ENCODE measurements at places on chromosomes 4 and X.

- no peak for DNase-seq
Observed at GRCh38 chrX:38861489-38861888, 60.2 kb downstream of the MID1IP1 start.

GRCh38 chrX:44244008-44244407, 99.5 kb downstream of the EFHC2 start:
- DNase-seq: no peak

DNA sequence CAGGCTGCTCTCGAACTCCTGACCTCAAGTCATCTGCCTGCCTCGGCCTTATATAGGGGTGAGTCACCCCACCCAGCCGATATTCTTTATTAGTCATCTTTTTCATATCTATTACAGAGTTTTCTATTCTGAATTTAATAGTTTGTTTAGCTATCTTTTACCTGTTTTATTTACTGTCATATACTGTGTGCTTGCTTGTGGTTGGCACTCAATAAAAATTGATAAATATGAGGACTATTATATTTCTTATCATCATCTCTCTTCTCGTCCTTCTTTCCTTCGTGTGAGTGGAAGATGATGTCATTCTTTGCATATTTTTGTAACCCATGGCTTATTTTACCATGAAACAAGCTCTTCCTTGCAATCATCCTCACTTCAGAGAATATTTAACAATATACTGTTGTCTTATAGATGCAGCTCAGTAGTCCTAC, 265.5 kb downstream of the ARHGAP24 start:
- DNase-seq: no peak

GRCh38 chr4:99585516-99585915, 10.9 kb downstream of the MTTP start:
- no peak for DNase-seq

DNA sequence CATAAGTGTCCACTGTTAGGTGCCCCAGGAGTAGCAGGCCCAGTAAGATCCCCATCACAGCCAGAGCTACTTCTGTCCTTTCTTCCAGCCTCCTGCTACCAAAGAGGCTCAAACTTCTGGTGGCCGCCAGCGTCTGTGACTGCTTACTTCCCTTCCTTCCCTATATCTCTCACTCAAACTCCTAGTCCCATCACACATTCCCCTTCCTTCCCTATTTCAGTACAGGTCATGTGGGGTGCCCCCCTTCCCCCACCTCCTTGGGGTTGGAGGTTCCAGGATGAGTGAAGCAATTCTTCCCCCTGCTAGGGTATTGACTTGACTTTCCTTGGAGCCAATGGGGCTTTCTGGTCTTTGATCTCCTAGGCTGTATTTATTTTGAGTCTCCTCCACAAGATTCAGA, at the start of gene VSIG4:
Gene VSIG4 (minus strand): TSS at position 137 of the 400 bp plus-strand sequence. CDS start 82 bp downstream, at position 55.
- DNase-seq: no peak

GRCh38 chr4:74218201-74218600, 60.3 kb downstream of the MTHFD2L start:
- no peak for DNase-seq

DNA sequence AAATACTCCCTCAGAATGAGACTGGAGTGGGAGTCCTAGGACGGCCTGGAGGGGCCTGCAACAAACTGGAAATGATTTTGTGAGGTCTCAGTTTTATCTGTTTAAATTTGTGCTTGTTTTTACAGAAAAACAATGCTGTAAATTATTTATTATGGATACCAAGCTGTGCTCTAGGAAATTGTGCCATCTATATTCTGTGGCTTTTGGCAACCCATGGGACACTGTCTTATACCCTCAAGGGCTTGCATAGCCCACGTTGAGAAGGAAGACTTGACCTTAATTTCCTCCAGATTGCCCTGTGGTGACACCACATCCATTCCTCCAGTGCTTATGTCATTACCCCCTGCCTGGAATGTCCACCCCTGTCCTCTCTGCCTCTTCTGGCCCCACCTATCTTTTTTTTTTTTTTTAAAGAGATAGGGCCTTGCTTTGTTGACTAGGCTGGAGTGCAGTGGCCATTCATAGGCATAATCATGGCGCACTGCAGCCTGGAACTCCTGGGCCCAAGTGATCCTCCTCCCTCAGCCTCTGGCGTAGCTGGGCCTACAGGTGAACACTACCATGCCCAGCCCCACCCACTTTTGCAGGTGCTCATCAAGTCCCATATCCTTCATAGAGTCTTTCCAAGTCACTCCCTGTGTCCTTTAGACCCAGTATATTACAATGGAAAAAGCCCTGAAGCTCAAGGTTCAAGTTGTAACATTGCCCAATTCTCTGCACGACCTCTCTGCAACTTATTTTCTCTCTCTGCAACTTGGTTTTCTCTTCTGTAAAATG, 77.4 kb downstream of the HPRT1 start:
- DNase-seq: no peak

DNA sequence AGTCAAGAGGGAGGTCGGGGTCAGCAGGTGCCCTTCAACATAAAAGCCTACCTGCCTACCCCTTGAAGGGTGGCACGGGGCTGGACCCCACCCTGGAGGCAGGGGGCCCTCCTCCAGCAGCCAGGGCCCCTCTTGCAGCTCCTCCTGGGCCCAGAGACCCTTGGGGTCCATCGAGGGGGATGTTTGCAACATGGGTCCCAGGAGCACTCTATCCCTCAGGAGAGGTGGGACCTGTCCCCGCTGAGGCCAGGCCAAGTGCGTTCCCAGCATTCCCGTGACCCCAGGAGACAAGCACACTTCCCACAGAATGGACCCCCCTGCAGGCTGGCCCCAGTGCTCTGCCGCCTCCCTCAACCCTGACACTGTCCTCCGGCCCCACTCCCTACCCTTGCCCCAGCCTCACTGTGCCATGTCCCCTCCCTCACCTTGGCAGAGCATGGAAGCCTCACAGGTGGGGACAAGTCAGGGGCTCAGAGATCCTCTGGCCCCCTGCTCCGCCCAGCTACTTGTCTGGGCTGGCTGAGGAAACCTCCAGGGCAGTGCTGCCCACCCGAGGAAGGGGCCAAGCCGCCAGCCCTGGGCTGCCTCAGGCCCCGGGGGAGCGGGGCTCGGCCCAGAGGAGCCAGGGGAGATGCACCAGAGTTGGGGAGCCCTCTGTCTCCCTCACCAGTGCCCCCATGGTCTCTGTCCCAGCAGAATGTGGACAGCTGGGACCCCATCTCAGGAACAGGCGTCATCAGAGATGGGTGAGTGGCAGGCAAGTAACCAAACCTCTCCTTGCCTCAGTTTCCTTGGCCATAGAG, 2.2 kb downstream of the MXD4 start:
- DNase-seq: no peak

DNA sequence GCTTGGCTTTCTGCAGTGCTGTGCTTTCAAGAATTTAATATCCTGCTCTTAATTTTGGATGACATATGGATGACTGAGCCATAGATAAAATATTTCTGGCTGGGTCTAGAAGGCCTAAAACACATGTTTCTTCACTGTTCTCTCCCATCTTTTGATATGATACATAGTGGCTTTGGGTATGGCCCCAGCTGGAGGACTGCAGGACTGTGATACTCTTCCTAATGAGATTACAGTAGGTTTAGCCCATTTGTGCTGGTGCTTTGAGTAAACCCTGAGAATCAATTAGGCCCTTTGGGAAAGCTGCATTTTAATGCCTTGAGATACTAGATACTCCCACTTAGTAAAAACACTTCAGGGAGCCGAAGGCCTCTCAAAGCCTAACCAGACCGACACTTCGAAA, 38.0 kb downstream of the KIT start:
- DNase-seq: no peak

DNA sequence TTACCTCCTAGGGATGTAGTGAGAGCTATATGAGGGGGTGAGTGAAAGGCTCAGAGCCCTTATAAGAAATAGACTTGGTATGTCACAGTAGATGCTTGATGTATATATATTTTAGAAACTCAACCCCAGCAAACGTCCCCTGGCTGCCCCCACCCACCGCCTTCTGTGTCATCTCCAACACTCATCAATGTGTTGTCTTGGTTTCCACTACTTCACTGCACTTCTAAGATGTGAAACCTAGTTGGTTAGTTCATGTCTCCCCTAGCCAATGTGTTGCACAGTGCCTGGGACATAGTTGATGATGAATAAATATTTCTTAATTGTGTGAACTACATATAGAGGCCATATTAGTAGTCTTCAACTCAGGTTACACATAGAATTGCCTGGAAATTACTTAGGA, 4.4 kb downstream of the FGFBP2 start:
- no peak for DNase-seq

- DNase-seq: no peak
Observed at GRCh38 chr4:176413171-176413570, 93.4 kb downstream of the SPCS3 start.

DNA sequence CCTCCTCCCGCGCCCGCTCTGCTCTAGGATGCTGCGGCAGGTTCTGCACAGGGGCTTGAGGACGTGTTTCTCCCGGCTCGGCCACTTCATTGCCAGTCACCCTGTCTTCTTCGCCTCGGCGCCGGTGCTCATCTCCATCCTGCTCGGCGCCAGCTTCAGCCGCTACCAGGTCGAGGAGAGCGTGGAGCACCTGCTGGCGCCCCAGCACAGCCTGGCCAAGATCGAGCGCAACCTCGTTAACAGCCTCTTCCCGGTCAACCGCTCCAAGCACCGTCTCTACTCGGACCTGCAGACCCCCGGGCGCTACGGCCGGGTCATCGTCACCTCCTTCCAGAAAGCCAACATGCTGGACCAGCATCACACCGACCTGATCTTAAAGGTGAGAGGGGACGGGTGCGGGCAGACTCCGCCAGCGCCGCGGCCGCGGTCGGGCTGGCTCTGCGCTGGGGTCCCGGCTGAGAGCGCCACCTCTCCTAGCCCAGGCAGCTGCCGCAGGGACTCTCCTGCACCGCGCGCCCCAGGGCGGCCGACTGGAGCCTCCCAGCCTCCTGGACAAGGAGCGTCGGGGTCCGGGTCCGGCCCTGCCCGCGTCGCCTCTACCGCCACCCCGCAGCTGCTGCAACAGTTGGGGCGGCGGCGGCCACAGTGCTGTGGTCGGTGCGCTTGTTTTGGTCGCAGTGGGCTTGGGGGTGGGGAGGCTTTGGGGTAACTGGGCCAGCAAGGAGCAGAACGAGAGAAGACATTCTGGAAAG, at the start of gene PTCHD1:
Gene PTCHD1 (plus strand): TSS at position 2 of the 752 bp plus-strand sequence. CDS start 27 bp downstream, at position 29.
- peak; percentile 7 for DNase-seq

DNA sequence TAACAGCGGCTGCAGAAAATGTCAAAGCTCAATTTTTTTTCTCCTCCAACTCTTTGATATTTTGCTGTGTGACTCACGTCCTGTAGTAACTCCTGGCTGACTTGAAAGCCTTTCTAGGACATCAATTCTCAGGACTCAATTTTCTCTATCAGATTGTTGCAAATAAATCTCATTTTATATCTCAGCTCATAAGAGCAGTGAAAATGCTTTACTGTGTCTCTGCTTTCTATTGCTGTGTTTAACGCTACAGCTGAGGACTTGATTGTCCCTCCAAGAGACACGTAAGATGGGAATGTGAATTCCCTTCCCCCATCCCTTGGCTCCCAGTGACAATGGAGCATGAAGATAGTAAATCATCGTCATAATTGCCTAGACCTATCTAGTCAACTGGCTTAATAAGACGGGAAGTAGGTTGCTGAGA, 20.5 kb upstream of the CBR4 start:
- DNase-seq: no peak

- DNase-seq: no peak
Observed at GRCh38 chr4:119135721-119136121, at the start of gene MYOZ2. Gene MYOZ2, plus strand, starts transcription at chr4:119135832. Its CDS starts 694 bp downstream, at chr4:119136526.

- no peak for DNase-seq
Observed at GRCh38 chr4:65416891-65417290, 253.4 kb downstream of the EPHA5 start.

DNA sequence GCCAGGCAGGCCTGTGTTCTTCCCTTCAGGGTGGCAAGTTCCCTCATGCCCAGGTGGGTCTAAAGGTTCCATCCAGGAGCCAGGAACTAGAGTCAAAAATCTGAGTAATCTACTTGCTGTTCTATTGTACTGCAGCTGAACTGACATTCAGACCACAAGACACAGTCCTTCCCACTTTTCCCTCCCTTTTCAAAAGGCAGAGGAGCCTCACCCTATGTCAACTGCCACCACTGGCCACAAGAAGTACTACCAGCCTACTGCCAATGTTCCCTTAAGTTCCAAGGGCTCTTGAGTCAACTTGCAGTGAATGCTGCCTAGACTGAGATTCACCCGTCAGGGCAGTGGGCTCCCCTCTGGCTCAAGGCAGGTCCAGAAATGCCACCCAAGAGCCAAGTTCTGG, 133.5 kb downstream of the FAM47B start:
- DNase-seq: no peak

GRCh38 chrX:40663078-40663740, 15.8 kb upstream of the CXorf38 start:
- DNase-seq: no peak

DNA sequence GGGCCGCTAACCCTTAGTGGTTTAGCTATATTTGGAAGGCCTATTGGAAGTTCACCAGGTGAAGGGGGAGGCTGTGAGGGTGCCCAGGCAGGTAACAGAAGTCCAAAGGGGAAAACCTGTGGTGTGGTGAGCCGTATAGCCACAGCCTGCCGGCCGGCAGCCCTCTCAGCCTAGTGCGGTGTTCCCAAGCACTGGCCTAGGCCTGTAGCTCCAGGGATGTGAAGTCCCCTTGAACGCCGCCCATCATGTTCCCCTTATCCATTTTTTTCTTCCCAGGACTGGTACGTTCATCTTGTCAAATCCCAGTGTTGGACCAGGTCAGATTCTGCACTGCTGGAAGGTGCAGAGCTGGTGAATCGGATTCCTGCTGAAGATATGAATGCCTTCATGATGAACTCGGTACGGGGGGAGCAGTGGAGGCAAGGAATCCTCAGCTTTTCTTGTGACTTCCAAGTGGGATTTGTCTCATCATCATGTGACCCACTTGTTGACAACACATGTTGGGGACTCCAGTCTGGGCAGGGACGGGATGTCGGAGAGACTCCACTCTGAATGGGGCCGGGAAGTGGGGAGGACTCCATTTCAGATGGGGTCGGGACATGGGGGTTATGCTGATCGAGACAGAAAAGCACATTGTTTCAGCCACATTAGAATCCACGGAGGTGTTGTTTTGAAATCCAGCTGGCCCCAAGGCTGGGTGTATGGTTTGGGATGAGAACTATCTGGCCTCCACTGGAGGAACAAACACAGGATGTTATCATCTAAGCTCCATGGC, 39.2 kb upstream of the MSANTD1 start:
- DNase-seq: no peak

- peak; percentile 37 for DNase-seq
Observed at GRCh38 chrX:153871451-153871850, 14.5 kb downstream of the L1CAM start.

GRCh38 chr4:41852229-41852628, 83.0 kb upstream of the TMEM33 start:
- no peak for DNase-seq
